Inflammatory macrophage (primary cell): ENCODE measurements at places on chromosomes 13 and 19.
A peak's percentile ranks its signal among the peaks of the same experiment; 100 is the strongest.

DNA sequence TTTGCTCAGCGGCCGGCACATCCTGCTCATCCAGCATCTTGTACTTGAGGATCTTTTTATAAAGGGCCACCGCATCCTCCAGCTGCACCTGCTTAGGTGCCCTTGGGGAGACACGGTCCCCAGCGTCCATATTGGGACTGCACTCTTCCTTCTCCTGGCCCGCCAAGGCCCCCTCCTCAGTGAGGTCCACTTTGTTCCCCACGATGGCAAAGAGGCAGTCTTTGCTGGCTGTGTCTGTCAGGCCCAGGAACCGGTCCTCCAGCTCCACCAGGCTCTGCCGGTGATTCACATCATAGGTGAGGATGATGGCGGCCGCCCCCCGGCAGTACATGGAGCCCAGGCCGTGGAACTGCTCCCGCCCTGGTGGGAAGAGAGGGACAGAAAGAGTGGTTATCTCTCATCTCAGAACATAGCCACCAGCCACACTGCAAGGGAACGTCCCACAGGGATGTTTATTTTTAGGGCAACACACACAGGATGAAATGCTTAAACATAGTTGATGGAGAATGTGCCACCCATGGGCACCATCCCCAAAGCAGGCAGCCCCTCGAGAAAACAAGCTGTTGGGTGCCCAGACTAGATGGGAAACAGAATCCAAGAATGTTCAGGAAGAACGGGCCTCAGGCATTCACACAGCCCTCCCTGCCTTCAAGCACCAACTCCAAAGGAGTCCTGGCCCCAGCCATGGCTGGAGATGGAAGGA lies 37.5 kb downstream of the RAB20 start:
- no peak for DNase-seq

DNA sequence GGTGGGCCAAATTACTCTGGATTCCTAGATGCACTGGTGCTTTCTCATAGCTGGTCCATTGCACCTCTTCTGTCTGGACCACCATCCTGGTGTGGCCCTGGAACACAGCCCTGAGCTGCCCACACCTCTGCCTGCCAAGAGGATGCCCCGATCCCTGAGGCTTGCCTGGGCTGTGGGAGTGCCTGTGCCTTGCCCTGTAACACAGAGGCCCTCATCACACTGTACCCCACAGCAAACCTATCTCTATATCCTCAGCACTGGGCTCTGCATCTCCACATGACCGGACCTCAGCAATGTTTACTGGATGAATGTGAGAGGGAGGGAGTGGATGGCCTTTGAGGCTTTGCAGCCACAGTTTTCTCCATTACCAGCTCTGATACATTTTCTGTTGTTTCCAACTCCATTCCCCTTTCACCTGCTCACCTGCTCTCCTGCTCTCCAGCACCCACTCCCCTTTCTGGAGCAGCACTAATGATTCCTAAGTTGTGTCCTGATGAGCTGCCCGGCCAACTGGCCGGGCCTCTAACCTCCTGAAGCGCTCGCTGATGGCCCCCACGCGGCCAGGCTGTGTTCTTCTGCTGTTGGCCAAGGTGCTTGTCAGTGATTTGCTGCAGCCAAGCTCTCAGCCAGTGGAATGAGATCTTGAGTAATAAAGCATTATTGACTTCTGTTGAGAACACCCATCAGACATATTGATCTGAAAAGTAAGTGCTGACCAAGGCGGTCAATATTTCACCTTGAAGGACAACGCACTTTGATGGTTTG lies 232.6 kb downstream of the TEX29 start:
- no peak for DNase-seq

DNA sequence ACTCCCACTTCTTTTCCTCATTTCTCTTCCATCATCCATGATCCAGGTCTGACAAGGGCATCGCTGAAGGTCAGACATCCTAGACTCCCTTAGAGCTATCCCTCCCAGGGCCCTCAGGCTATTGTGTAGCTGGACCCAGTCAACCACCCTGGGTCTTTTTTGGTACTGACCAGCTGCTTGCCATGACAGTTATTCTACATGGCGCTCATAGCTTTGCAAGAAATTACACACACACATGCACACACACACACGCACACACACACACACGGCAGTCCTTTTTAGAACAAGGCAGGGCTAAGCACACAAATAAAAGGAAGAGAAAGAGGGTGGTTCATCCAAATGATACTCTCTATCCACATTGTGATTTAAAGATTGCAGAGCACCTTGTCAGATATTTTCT lies 18.3 kb downstream of the SIAH3 start:
- DNase-seq = no peak

- DNase-seq = no peak
Measured at GRCh38 chr13:110627761-110628476, 12.6 kb downstream of the NAXD start.

DNA sequence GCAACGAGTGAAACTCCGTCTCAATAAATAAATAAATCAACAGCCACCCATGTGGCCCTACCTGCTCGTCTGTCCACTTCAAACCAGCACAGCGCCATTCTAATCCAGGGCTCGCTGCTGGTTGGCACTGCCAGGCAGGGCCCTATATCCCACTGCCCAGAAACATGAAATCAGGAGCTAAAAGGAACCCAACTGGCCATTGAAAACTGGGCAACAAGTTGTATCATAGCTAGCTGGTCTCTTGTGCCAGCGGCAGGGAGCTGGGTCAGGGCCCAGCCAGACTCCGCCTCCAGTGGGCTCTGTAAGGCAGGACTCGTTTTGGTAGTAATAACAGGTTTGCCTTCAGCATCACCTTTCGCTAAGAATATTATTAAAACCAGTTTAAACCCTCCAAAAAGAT lies 39.3 kb downstream of the GGACT start:
- DNase-seq = no peak

DNA sequence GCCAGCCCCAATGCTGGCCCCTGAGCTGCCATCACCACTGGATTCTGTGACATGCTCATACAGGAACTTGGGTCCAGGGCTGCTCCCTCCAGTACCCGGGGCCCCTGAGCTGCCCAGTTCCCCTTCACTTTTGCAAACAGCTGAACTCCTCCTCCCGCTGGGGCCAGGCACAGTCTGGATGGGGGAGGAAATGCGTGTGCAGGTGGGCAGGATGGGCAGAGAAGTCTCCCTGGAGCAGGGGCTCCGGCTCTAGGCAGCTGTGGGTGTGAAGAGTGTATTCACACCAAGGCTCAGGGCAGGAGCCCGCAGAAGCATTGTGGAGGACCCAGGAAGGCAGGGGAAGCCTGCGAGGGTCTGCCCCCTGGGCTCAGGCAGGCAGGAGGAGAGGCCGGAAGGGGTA lies 12.4 kb downstream of the POP4 start:
- no peak for DNase-seq

DNA sequence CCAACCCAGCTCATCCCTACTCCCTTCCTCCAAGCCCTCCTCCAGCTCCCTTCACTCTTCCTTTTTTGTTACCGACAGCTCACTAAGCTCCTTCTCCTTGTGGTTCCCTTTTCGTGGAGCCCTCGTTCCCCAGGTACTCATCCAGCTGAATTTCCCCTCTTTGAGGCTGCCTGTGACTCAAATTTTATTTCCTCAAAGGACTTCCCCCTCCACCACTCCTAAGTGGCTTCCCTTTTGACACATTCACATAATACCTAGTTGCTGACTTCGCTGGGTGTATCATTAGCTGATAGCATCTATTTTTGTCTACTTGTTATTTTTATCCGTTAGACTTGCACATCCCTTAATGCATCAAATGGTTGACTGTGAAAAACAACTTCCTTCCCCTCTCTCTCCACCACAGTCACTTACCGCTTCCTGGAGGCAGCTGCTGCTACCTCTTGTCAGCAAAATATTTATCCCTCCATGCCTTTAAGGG lies 14.5 kb downstream of the FFAR2 start:
- DNase-seq = peak; percentile 71

DNA sequence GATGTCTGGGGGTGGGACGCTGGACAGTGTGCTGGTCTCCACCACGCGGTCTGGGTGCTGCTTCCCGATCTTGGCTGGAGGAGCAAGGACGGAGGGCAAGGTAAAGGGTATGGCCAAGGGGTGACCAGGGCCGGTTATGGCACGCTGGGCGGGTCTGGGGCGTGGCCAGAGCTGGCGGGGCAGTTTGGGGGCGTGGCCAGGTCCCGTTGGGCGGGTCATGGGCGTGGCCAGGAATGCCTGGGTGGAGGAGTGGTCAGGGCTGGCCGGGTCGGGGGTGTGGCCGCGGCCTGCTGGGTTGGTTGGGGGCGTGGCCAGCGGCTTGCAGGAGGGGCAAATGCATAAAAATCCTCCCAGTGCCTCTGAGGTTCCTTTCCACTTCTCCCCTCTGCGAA lies 19.2 kb downstream of the GPX4 start:
- DNase-seq = peak; percentile 80

GRCh38 chr13:111323549-111323948 lies 3.1 kb downstream of the TEX29 start:
- no peak for DNase-seq

GRCh38 chr13:59236309-59236919 lies 927.3 kb downstream of the DIAPH3 start:
- no peak for DNase-seq

- no peak for DNase-seq
Measured at GRCh38 chr13:107124129-107124718, 556.3 kb upstream of the ARGLU1 start.

- DNase-seq = no peak
Measured at GRCh38 chr13:94192431-94192975, 287.0 kb downstream of the DCT start.

DNA sequence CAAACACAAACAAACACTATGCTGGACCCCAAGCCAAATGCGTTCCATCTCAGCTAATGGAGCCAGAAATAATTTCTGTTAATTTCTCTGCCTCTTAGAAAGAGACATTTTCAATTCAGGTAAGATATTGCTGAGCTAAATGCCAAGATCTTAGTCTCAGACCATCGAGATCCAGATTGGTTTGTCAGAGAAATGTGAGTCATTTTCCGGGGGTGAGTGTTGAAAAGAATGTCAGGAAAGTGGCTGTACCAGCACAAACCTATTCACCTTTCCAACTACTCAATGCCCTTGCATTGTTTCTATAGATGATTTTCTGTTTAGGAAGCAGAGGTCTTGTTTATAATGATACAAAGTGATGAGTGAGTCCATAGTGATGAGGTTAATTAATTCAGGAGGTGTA lies 266.8 kb upstream of the TSHZ3 start:
- no peak for DNase-seq

DNA sequence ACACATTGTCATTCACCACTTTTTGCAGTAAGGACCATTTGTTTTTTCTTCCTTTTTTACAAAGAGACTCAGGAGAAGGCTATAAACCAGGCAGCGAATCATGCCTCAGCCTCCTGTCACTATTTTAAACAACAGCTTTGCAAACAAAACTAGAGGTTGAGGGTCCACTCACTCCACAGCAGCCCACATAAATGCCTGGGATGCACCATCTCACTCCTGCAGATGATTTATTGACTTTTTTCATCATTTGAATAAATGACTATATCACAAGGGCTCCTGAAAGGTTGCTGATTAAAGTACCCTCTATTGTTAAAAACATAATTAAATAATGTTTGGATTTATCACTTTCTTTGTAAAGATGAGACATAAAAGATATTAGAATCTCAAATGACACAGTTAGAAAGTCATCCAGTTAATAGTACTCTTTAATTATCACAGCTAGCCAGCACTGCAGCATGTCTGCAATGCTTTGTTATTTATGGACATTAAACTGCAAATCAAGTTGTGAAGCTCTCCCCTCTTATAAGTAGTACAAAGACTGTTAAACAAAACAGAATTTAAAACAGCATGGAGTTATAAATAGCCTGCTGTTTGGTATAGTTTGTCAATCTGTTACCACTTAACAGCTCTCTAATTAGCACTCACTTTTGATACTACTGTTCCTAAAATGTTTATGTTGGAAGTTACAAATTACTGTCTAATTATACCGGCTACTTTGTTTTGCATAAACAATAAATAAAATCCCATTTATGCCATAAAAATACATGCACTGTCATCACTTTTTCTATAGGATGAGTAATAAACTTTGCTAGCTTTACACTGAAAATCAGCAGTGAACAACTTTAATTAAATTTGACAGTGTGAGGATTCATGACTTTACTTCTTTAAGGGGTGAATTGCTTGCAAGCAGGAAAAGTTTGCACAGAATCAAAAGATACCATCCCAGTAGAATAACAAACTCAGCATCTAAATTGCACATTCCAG lies 853.2 kb downstream of the UQCRFS1 start:
- DNase-seq = no peak

- peak; percentile 74 for DNase-seq
Measured at GRCh38 chr19:1064661-1065605, 2.0 kb upstream of the ARHGAP45 start.

DNA sequence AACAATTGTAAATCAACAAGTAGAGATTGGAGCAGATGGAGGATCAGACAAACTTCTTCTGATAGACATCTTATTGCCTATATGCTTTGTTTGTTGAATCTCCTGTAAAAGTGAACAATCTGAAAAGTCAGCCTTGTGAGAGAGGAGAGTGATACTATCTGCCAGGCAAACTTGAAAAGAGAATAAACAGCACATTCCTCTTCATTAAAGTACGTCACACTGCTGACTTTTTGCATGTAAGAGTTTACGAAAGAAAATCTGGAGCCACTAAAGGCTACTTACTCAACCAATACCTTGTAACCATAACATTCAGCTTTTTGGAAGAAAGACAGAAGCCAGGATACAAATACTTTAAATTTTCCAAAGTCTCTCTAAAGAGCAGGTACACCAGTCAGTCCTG lies 42.5 kb downstream of the EDNRB start:
- DNase-seq = no peak

DNA sequence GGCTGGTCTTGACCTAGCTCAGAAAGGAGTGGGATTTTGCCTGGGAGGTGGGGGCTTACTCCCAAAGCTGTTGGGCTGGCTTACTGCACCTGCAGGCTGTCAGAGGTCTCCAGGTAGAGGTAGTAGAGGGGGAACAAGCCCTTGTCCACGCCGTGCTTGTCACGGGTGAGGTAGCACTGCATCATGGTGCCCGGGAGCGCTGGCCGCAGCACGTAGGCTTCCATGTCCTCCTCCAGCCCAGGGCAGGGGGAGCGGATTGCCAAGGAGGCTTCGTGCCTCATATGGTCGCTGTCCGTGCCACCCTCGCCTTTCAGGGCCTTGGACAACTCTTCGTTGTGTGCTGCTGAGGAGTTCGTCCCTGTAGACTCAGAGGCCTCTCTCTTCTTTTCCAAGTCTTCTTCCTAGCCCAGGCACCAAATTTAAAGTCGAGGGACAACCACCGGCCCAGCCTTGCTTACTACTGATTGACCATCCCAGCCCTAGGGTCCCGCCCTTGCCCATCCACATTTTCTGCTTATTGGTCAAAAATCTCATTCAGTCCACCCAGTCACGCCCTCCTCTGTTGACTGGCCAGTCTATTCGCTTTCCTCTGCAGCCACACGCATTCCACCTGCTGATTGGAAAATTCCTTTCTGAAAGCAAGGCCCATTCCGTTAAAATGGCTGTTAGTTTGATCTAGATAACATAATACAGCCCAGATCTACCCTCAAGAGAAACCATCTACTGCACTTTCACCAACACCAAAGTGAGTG lies 10.5 kb downstream of the TULP2 start:
- DNase-seq = no peak

DNA sequence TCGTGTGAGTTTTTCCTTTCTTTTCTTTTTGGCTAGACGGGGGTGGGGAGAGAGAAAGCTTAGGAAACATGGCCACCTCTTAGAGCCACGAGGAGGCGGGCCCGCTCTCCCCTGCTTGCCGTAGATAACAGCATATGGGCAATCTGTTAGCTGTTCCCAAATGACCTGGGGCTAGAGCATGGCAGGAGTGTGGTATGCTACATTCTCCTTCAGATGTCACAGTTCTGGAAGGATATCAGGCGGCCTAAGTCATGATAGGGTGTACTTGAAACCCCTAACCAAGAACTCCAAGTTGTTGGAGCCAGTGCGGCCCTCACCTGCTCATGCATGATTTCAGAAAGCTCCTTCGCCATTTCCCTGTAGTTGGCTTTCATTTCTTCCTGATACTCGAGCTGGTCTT lies 44.3 kb upstream of the SLC15A1 start:
- DNase-seq = no peak

- no peak for DNase-seq
Measured at GRCh38 chr19:32363632-32364031, 18.2 kb downstream of the ZNF507 start.
